Effector CD8-positive, alpha-beta T cell (primary cell): ENCODE measurements at places on chromosomes 13 and 19.

DNA sequence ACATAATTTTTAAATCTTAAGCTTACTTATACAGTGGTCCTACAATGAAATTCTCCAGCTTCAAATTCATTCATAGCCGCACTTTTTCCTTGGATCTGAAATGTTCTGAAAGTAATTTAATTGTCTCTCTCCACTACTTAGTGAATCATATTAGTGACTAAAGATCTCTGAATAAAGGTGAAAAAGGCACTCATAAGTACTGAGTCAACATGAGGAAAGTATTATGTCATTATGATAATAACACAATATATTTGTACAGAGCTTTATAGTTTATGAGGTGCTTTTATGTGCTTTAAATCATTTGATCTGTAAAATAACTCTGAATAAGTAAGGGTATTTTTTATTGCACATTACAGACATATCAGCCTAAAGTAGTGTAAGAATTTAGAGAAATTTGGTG, 628.2 kb upstream of the SLITRK5 start:
- no peak for DNase-seq

DNA sequence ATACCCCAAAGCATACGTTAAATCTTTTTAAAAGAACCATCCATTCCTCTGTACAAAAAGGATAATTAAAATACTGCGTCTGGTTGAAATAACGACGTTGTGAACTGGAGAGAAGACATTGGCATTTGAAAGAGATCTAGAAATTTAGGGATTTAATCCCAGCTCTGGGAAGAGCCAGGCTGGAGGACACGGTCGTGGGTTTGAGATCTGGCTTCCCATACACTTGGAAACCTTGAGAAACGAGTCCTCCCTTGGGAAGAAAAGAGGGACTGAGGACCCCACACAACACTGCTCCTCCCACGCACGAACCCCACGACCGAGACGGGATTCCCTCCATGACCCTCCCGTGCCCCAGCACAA, 625 bp downstream of the ZNF709 start:
- no peak for DNase-seq

GRCh38 chr19:33660410-33661124, 38.8 kb downstream of the CHST8 start:
- no peak for DNase-seq

DNA sequence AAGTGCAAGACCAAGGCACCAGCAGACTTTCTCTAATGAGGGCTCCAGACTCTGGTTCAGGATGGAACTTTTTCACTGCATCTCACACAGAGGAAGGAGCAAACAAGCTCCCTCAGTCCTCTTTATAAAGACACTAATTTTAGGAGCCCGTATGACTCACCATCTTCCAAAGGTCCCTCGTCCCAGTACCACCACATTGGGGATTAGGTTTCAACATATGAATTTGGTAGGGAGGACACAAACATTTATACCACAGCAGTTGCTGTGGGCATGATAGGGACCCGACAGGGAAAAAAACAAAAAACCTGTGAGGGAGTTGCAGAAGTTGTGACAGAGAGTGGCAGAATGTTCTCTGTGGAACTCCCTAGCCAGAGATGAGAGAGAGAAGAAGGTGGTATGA, 6.5 kb upstream of the CNMD start:
- DNase-seq: no peak

DNA sequence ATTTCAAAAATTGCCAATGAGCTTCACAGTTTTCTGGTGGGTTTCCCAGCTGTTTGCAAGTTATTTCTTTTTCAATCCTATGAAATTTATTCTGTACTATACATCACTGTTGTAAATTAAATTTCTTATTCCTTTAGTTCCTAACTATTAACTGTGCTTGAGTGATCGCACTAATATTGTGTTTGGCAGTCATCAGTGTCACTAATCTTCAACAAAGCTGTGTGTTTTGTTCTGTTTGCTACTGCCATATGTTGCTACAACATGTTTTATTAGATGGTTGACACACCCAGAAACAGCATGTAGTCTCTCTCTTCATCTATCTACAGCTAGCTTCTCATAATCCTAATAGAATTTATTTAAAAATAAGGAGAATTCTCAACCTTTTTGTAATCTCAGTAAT, 453.6 kb upstream of the PRR20A start:
- no peak for DNase-seq

DNA sequence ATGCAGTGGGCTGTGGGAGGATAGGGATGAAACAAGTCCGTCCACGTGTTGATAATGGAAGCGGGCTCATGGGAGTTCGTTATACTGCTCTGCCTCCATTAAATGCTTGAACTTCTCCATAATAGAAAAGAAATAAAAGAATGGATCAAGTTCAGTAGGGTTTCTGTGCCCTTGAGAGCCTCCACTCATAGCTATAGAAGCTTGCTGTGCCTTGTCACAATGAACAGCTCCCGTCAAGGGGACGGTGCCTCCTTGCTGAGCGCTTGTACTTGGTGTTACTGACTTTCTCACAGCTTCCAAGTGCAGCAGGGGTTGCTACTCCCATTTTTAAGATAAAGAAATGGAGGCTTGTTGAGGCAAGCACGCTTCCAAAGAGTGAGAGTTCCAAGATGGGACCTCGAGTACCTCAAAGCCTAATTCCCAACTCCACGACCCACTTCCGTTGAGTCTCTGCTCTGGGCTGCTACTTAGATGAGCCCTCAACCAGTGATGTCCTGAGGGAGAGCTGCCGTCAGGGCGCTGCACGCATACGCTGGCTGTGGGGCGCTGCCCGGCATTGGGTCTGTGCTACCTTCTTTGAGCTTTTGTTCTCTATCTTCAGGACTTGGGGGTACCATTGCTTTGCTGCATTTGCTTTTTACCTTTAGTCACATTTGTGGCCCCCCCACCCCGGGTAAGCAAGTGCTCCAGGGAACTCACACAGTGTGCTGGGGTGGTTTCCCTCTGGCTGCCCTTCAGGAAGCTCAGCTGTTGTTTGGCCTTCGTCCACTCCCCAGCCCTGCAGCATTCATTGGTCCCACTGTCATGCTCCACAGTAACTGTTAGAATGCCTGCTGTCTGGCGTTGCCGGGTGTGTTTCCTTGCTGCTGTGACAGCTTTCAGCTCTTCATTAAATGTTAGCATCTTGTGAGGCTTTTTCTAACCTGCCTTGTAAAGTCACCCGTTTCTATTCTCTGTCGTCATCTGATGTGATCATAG, 9.5 kb downstream of the SNRNP70 start:
- DNase-seq: no peak

DNA sequence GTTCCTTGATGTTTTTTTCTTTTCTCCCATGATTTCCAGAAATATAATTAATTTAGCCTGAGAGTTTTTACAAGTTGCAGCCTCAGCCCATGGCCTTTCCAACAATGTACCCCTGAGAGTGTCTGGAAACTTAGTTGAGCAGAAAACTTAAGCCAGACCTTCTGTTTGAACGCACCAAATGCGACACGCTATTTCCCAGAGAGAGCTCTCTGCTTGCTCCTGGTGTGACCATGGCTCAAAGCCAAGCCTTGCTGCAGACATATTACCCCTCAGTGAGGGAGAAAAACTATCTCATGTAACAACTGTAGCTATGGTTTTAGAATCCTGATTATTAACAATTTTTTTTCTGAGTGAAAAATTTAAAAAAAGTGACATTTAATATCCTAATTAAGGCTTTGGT, 1204.5 kb upstream of the SLC10A2 start:
- DNase-seq: no peak

DNA sequence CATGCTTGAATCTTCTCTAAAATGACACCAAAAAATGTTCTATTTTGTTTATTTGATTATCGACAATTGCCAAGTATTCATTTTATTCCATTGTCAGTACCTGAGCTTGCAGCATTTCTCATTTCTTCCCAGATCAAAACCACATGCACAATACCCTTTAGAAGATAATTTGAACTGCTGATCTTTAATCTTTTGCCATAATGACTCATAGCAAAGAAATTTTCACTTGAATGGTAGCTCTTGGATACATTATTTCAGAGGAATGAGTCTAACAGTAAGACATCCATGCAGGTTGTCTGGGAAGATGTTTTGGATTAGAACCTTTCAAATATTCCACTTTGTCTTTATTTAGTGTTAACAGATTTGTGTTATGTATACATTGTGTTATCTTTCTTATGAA, 42.0 kb upstream of the RXFP2 start:
- no peak for DNase-seq

DNA sequence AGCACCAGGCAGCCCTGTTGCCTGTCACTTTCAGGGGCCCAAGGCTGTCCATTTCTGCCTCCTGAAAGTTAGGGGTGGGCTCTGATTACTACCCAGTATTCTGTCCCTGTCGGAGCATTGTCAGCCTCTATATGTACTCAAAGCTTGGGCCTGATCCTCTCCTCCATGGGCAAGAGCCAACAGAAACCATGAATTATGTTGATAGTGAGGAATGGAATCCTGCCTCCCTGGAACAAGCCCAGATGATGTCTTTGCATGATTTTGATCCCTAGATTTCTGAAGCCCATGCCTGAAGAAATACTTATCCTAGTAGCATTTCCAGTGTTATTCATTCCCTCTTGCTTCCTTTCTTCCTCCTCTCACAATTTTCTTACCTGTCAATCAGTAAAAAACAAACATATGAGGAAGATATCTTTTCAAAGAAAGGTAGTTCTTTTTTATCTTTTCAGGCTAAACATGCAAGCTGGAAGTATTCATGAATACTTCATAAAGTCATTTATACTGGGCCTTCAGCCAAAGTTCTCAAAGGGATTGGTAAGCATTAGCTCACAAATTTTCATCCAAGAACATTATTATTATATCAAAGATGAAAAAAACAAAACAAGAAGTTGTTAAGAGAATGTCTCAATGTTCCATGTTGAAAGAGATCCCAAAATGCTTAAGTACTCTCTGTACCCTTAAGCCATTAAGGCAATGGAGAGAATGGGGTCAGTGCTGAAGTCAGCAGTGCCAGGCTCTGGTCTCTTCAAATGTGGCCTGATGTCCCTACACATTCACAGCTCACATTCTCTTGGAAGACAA, 171.7 kb downstream of the NHLRC3 start:
- DNase-seq: no peak

- no peak for DNase-seq
Measured at GRCh38 chr19:45766869-45767346, 2.1 kb downstream of the SIX5 start.

- no peak for DNase-seq
Measured at GRCh38 chr19:42095814-42096230, 19.9 kb downstream of the ZNF574 start.
